ENCODE measurements at places on chromosomes 11 and 22. TPM values are rescaled to one million over a fixed set of nuclear protein-coding genes. Genes with fewer than 3 reads are reported as not detected.

GRCh38 chr11:63889344-63889743, 27.6 kb downstream of the RCOR2 start:
- peak overlapping the region; percentile 52 for H3K27ac ChIP-seq
- H3K4me1 ChIP-seq, result peaks cover 19% of the 10 kb centered on the region
- no peaks in the 10 kb centered on the region for H3K27me3 ChIP-seq

DNA sequence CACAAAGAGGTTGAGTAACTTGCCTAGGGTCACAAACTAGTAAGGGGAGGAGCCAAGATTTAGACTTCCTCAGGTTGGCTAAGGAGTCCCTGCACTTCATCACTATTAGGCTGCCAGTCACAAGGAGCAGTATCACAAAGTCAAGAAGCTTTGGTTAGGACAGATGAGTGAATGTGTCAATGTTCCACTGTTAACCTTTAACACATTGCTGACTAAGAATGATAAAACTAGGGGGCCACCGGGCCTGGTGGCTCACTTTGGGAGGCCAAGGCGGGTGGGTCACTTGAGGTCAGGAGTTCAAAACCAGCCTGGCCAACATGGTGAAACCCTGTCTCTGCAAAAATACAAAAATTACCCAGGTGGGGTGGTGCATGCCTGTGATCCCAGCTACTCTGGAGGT, 32.0 kb downstream of the TMEM123 start:
- H3K27me3 ChIP-seq, result no peaks in the 10 kb centered on the region
- peaks cover 16% of the 10 kb centered on the region for H3K36me3 ChIP-seq
- peaks cover 11% of the 10 kb centered on the region for H3K4me1 ChIP-seq
- no peak for DNase-seq
- no peak overlapping the region for H3K27ac ChIP-seq
- H3K4me3 ChIP-seq, result no peak overlapping the region

DNA sequence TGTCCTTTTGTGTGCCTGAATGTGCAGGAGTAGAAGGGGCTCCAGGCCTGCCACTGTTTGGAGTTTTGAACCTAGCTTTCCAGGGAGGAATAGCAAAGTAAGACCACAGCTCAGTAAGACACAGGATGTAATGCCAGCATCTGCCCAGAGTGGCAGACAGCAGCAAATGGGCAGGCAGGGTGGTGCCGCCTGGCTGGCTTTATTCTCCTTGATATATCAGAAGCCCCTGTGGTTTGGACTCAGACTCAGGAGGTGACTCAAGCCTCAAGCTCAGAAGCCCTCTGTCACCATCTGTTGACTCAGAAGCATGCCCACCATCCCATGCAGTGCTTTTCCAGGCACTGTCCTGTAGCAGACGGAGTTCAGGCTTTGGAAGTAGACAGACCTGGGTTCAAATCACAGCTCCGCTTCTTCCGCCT, 72.7 kb upstream of the TTC12 start:
- H3K27me3 ChIP-seq, result peaks cover 2% of the 10 kb centered on the region
- no peaks in the 10 kb centered on the region for H3K36me3 ChIP-seq
- H3K4me1 ChIP-seq, result no peaks in the 10 kb centered on the region
- no peak overlapping the region for H3K4me3 ChIP-seq

CLDN5 gene
- total RNA-seq, result not detected

BARX2 gene
- not detected for total RNA-seq
